ENCODE measurements at places on chromosomes 2 and 18. TPM values are rescaled to one million over a fixed set of nuclear protein-coding genes. Genes with fewer than 3 reads are reported as not detected.

- no peak for DNase-seq
Observed at GRCh38 chr18:54947091-54947490, 12.2 kb downstream of the CCDC68 start.

The LOXHD1 gene
- total RNA-seq, result 1.2 TPM

The KCNJ3 gene
- total RNA-seq, result 2.3 TPM

The TNFAIP6 gene
- 34.1 TPM for total RNA-seq

The KCNE4 gene
- 22.0 TPM for total RNA-seq

The FHL2 gene
- total RNA-seq, result 48.4 TPM

The ZNF396 gene
- total RNA-seq, result 4.0 TPM

GRCh38 chr18:32025744-32026143 lies 7.1 kb downstream of the RNF125 start:
- DNase-seq, result no peak

The INO80B gene
- 13.5 TPM for total RNA-seq

GRCh38 chr18:24398540-24398939 lies 916 bp upstream of the OSBPL1A start:
- no peak for DNase-seq

- DNase-seq, result no peak
Observed at GRCh38 chr2:141513853-141514252, 617.0 kb downstream of the LRP1B start.

DNA sequence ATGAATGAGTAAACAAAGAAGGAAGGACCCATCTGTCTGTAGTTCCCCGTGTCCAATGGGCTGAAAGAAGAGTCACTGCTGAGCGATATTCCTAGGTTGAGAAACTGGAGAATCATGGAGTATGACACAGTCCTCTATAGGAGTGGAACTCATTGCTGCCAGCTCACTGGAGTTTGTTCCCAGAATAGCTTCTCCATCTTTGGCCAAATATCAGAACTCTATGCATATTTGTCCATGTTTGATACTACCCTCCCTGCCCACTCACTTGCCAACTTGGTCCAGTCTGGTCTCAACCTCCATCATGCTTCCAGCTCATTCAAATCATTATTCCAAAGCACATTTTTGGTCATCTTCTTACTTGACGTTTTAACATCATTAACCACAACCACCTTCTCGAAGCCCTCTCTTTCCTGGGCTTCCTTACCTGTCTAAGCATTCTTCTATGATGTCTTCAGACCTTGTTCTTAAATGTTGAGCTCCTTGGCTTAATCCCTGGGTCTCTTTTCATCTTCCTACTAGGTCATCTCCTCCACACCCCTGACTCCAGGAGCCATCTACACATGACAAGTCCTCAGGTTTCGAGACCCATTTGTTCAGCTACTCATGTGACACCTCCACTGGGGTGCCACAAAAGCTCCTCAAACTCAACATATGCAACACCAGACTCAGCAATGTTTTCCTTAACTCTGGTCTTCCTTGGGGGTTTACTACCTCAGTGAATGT lies 221.6 kb downstream of the MYCN start:
- DNase-seq, result no peak

GRCh38 chr2:16717477-16717876 lies 51.8 kb upstream of the CYRIA start:
- DNase-seq, result no peak

- DNase-seq, result no peak
Observed at GRCh38 chr2:227322530-227323205, 2.4 kb upstream of the MFF start.
